ENCODE measurements at places on chromosomes 1 and 21. TPM values are rescaled to one million over a fixed set of nuclear protein-coding genes. Genes with fewer than 3 reads are reported as not detected.

- no peak for DNase-seq
- peaks cover 9% of the 10 kb centered on the region for H3K4me1 ChIP-seq
- H3K36me3 ChIP-seq: no peaks in the 10 kb centered on the region
- H3K27me3 ChIP-seq: no peaks in the 10 kb centered on the region
- no peak overlapping the region for H3K4me3 ChIP-seq
Measured at GRCh38 chr1:53470584-53470983, 11.4 kb downstream of the DMRTB1 start.

DNA sequence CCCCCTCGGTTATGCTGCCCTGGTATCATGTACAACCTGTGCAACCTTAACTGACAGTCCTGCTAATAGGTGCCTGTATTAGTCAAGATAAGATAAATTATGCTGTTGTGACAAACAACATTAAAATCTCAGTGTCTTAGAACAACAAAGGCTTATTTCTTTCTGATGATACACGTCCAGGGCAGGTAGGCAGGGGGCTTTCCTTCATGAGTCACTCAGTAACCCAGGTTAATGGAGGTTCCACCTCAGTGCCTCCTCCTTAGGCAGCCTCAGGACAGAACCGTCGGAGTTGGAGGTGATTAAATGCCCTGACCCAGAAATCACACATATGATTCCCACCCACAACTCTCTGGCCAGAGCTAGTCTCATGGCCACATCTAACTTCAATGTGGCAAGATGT lies 94.6 kb upstream of the CASZ1 start:
- H3K27ac ChIP-seq: no peak overlapping the region
- H3K27me3 ChIP-seq: peaks cover 4% of the 10 kb centered on the region
- H3K4me1 ChIP-seq: no peaks in the 10 kb centered on the region
- no peak overlapping the region for H3K4me3 ChIP-seq
- no peak for DNase-seq
- no peaks in the 10 kb centered on the region for H3K36me3 ChIP-seq

DNA sequence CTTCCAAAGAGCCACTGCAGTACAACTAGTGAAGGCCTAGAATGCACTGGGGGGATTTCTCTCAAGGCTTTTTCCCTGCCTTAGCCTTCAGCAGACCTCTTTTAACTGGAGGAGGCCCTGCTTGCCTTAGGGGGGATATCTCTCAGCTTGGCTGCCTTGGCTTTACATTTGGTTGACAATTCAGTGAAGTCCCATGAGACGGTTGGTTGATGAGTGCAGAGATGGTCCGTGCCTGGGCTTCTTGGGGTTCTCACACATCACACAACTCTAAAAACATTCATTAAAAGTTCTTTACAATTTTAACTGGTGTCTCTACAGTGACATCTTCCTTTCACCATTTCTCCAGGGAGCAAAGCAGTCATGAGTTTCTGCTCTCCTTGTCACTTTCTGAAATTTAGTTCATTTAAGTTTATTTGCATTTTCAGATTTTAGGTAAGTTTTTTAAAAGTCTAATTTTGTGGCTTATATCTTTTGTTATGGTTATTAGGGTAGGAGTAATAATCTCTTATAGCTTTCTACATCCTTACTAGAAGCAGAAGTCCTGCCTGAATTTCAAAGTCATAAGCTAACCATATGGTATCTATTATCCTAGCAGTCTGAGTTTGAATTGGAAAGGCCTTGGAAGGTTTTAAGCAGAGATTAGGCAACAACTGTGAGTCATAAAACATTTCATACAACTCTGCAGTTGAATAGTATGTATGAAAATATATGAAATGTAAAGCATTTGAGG lies 487.6 kb downstream of the DPYD start:
- no peaks in the 10 kb centered on the region for H3K36me3 ChIP-seq
- no peak overlapping the region for H3K4me3 ChIP-seq
- H3K4me1 ChIP-seq: no peaks in the 10 kb centered on the region
- DNase-seq: no peak
- no peak overlapping the region for H3K27ac ChIP-seq

GRCh38 chr1:85133565-85134159 lies 67.2 kb downstream of the SYDE2 start:
- H3K4me1 ChIP-seq: peaks cover 7% of the 10 kb centered on the region
- peak overlapping the region; percentile 33 for H3K27ac ChIP-seq
- no peak for DNase-seq
- H3K27me3 ChIP-seq: no peaks in the 10 kb centered on the region
- H3K4me3 ChIP-seq: no peak overlapping the region

Gene TMCO1
- 48.0 TPM for total RNA-seq

Gene C1orf185
- total RNA-seq: not detected

- no peak overlapping the region for H3K27ac ChIP-seq
- no peak for DNase-seq
- no peaks in the 10 kb centered on the region for H3K4me1 ChIP-seq
- no peaks in the 10 kb centered on the region for H3K27me3 ChIP-seq
- no peaks in the 10 kb centered on the region for H3K36me3 ChIP-seq
- no peak overlapping the region for H3K4me3 ChIP-seq
Measured at GRCh38 chr21:15018382-15018781, 46.4 kb downstream of the NRIP1 start.

- H3K36me3 ChIP-seq: no peaks in the 10 kb centered on the region
- no peak for DNase-seq
- no peaks in the 10 kb centered on the region for H3K27me3 ChIP-seq
- no peak overlapping the region for H3K27ac ChIP-seq
Measured at GRCh38 chr1:242546849-242547729, 22.6 kb upstream of the PLD5 start.

DNA sequence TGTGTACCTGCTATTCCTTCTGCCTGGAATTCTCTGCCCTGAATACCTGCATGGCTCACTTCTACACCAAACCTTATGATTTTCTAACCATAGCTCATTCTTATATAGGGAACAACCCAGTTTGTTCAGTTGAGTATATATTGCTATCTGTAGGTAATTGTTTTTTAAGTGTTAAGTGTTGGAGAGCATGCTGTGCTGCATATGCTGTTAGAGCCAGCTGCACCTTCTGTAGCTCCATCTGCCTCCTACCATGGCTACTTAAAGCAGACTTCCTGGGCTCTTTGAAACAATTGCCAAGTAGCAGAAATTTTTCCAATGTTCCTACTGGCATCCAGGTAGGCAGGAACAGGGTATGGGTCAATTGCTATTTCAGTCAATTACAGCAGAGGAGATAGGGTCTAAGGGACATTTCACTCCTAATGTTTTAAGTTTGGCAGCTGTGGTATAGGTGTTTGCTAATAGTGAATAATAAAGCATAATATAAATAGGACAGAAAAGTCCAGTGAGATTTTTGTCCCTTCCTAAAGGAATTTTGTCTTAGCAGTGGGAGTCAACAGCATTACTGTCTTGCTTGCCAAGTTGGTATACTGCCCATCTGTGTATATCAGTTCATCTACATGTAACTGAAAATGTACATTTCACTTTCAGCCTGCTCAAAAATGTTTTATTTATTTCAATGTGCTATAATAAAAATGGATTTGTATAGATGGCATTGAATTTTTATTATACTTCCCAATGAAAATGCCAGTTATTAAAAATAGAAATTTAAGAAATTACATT lies 34.0 kb upstream of the C1orf115 start:
- H3K27me3 ChIP-seq: no peaks in the 10 kb centered on the region
- no peak overlapping the region for H3K4me3 ChIP-seq
- no peaks in the 10 kb centered on the region for H3K36me3 ChIP-seq
- H3K27ac ChIP-seq: no peak overlapping the region
- no peak for DNase-seq
- H3K4me1 ChIP-seq: no peaks in the 10 kb centered on the region

Gene ADAMTS4
- total RNA-seq: 19.5 TPM

Gene E2F2
- 0.20 TPM for total RNA-seq

DNA sequence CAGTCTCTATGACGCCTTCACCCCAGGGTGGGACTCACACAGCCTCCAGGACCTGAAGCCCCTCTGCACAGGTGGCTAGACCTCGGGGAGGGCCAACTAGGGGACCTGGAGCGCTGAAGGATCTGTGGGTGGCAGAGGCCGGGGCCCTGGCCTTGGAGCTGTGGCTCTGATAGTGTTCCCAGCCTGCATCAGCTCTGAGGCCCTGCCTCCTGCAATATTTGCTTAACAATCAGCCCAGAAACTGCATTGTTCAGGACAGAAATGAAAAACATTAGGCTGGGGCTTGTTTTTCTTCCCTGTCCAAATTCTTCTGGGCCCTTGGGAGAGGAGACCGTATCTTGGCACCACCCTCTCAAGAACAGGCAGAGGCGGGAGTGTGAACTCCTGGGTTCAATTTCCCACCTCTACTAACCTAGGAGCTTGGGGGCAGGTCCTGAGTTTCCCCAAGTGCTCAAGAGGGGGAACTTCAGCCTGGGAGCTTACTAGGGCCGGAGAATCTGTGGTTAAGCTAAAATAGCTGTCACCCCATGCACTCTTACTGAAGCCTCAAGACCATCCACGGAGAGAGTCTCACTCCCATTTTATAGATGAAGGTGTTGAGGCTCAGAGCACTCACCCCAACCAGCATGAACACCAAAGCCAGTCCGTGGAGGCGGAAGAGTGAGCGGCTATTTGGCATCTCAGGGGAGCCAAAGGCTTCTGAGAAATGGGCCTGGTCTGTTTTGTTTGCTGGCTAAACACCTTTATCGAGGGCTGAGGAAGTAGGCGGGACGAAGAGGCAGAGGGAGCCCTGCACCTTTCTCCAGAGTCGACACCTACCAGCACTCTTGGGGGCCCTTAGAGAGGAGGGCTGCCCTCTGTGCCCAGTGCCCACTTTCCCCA lies 18.8 kb upstream of the CASZ1 start:
- no peak for DNase-seq
- H3K27ac ChIP-seq: no peak overlapping the region
- H3K4me1 ChIP-seq: peaks cover 17% of the 10 kb centered on the region
- H3K36me3 ChIP-seq: no peaks in the 10 kb centered on the region

Data from right atrium auricular region (tissue), 2 donors.